Eye (tissue), 1 donor: ENCODE measurements at places on chromosomes 12 and 14.

- DNase-seq: no peak
Measured at GRCh38 chr12:29638528-29638927, 141.0 kb upstream of the OVCH1 start.

DNA sequence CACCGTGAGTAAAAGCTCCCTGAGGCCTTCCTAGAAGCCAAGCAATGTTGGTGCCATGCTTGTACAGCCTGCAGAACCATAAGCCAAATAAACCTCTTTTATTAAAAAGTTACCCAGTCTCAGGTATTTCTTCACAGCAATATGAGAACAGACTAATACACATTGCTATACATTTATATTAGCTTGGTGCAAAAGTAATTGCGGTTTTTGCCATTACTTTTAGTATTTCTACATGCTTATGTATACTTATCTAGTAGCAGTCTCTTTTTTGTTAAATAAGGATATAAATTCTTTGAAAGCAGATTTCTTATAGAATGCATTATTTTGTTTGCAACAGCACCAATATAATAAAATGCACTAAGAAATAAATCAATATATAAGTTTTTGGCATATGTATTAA lies 619.6 kb downstream of the FSCB start:
- no peak for DNase-seq

GRCh38 chr14:71891970-71892369 lies 40.3 kb upstream of the RGS6 start:
- peak; percentile 11 for DNase-seq

- DNase-seq: no peak
Measured at GRCh38 chr14:67965696-67966095, 146.1 kb downstream of the RAD51B start.

- DNase-seq: no peak
Measured at GRCh38 chr12:31317471-31318395, 8.2 kb downstream of the SINHCAF start.

DNA sequence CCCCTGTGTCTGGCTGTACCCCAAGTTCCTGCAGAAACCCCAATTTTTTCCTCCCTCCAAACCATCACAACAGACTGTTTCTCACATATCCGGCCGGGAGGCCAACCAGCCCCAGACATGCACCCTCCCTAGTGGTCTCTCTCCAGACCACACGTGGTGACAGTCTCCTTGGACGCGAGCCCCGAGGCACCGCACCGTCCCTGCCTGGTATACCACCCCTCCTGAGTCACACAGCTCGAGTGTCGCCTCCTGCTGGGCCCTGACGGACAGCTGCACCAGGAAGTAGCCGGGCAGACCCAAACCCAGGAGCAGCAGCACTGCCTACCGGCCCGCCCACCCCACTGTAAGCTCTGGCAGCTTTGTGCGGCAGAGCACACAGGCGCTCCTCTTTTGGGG lies 97.4 kb downstream of the RFLNA start:
- no peak for DNase-seq

DNA sequence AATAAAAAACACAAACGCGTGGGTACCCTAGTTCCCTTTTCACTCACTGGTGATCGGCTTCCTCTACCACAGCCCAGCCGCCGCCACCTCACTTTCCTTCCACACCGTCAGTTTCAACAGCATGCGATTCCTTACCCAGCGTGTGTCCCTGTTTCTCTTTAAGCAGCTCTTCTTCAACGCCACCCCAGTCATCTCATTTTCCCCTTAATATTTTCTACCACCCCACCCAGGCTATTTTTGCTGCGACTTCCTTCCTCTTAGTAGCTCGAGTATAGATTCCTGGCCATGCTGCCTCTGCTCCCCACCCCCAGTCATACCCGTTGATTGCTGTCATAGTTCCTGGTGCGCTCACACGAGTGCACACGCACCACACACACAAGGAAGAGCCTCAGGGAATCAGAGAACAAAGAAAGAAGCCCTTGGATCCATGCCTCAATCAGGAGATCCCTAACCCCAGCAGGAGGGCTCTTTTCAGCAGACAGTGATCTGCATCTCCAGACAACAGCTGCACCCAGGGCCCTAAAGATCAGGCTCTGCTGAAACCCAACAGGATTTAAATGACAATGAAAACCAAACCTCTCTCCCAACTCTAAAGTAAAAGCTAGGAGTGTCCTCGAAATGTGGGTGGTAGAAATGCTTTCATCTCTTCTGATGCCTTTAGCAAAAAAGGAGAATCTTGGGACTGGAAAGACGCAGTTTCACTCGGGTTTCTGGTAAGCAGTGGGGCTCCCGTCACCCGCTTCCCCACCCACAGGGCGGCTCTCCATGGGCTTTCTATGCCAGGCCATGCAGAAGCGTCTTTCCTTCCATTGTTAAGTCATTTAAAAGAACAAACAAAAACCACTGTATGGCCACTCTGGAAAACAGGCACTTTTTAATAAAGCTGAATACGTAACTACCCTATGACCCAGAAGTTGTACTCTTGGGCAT lies 23.8 kb downstream of the VPS37B start:
- DNase-seq: peak; percentile 94

DNA sequence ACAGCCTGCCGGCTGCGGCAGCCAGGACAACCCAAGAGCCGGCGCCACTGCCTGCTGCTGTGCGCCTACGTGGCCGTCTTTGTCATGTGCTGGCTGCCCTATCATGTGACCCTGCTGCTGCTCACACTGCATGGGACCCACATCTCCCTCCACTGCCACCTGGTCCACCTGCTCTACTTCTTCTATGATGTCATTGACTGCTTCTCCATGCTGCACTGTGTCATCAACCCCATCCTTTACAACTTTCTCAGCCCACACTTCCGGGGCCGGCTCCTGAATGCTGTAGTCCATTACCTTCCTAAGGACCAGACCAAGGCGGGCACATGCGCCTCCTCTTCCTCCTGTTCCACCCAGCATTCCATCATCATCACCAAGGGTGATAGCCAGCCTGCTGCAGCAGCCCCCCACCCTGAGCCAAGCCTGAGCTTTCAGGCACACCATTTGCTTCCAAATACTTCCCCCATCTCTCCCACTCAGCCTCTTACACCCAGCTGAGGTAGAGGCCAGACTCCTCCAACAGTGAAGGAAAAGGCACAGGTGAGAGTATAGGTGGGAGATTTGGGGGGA lies 10.3 kb downstream of the ZBTB39 start:
- DNase-seq: no peak

- peak; percentile 30 for DNase-seq
Measured at GRCh38 chr12:109998241-109998903, 858 bp upstream of the ANKRD13A start.

DNA sequence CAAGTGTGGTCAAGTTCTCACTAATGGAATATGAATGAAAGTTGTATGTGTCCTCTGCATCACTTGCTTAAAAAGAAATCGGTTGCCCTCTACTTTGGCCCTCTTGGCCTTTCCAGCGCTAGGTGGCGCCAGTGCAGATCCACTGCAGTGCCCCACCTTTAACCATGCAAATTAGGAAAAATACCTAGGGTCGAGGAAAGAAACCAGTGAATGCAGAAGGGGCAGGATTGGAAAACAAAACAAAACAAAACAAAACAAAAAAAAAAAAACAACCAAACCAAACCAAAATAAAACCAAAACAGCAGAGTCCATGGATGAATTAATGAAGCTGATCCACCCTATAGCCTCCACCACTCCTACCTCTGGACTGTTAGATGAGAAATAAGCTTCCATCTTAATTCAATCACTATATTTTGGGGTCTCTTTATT lies 12.9 kb upstream of the NEMF start:
- peak; percentile 86 for DNase-seq
